ENCODE measurements at places on chromosomes 2 and 18. TPM values are rescaled to one million over a fixed set of nuclear protein-coding genes. Genes with fewer than 3 reads are reported as not detected.

DNA sequence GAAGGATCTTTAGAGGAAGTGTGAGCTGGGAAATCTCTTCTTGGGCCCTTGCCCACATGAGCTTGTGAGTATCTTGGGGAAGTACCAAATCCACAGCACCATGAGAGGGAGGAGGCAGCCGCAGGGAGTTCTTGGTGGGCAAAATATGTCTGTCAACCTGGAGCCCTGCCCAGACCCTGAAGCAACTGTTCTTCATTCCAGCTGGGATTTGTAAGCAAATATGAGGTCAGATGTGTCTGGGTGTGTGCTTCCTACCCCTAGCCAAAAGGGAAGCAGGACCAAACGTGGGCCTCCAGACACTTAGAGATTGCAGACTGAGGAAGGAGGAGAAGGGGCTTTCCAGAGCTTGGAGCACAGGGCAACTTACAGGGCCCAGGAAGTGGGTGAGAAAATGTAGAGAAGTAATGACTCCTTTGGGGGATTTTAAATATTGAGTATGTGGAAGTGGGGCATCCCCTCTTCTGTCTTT lies 41.9 kb downstream of the TMEM247 start:
- peak; percentile 83 for DNase-seq

GRCh38 chr18:24208270-24209035 lies 69.6 kb downstream of the CABYR start:
- DNase-seq = no peak

UNC80 gene
- total RNA-seq = not detected

- DNase-seq = no peak
Observed at GRCh38 chr2:197890168-197890567, 85.8 kb downstream of the PLCL1 start.

SPP2 gene
- total RNA-seq = not detected

IL1F10 gene
- total RNA-seq = not detected

HEATR5B gene
- total RNA-seq = 31.0 TPM

ZNF142 gene
- 18.6 TPM for total RNA-seq

GRCh38 chr2:138090330-138090729 lies 126.1 kb downstream of the HNMT start:
- DNase-seq = no peak

TXNDC2 gene
- total RNA-seq = not detected

- DNase-seq = no peak
Observed at GRCh38 chr2:2000018-2000723, 255.9 kb upstream of the PXDN start.

GRCh38 chr2:110991911-110992310 lies 128.8 kb upstream of the BCL2L11 start:
- no peak for DNase-seq

- no peak for DNase-seq
Observed at GRCh38 chr18:58285449-58286130, 241.6 kb downstream of the NEDD4L start.

GRCh38 chr2:173545364-173545763 lies 190.7 kb downstream of the CDCA7 start:
- DNase-seq = no peak

DNA sequence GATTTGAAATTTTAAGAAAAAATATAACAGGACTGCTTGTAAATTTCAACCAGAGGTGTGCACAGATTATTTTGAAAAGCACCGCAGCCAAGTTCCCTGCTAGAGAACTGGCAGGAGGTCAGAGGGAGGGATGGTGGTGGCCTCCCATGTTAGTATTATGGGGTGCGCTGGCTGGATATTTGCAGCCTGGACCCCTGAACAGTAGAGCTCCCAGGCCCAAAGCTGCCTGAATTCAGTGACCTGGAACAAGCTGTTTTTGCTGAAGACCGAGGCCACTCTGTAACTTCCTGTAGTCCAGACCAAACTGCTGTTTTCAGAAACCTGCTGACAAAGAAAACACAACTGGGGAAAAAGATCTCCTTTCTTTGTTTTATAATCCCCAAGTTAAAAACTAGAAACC lies 314.3 kb downstream of the TNS1 start:
- no peak for DNase-seq

GRCh38 chr2:176583607-176584006 lies 314.4 kb downstream of the MTX2 start:
- DNase-seq = no peak

FAM110C gene
- 2.9 TPM for total RNA-seq

RAB17 gene
- total RNA-seq = 2.4 TPM

- DNase-seq = no peak
Observed at GRCh38 chr2:221816566-221816965, 244.5 kb upstream of the EPHA4 start.

GRCh38 chr2:156779416-156780120 lies 343.4 kb downstream of the GPD2 start:
- DNase-seq = no peak

GRCh38 chr2:236485519-236485918 lies 84.1 kb upstream of the ACKR3 start:
- no peak for DNase-seq

- no peak for DNase-seq
Observed at GRCh38 chr2:233358335-233358734, 4.0 kb downstream of the DGKD start.

GRCh38 chr2:134590679-134591078 lies 128.1 kb downstream of the TMEM163 start:
- DNase-seq = no peak

GRCh38 chr2:172572981-172573380 lies 17.1 kb downstream of the PDK1 start:
- DNase-seq = no peak

GRCh38 chr2:38727661-38728060 lies 23.5 kb downstream of the SRSF7 start:
- no peak for DNase-seq

GRCh38 chr2:27501042-27501441 lies 4.4 kb downstream of the GCKR start:
- DNase-seq = no peak

ZNF519 gene
- 4.1 TPM for total RNA-seq

STEAP3 gene
- 12.9 TPM for total RNA-seq

TMEM247 gene
- total RNA-seq = not detected

MMADHC gene
- total RNA-seq = 110 TPM

ATP6V1C2 gene
- total RNA-seq = 1.9 TPM

- no peak for DNase-seq
Observed at GRCh38 chr2:231028889-231029288, 8.4 kb upstream of the C2orf72 start.

GRCh38 chr18:78981394-78981831 lies 1.8 kb downstream of the SALL3 start:
- no peak for DNase-seq

MAPRE3 gene
- 58.9 TPM for total RNA-seq

RND3 gene
- total RNA-seq = 22.1 TPM

SERPINB4 gene
- total RNA-seq = not detected

DNA sequence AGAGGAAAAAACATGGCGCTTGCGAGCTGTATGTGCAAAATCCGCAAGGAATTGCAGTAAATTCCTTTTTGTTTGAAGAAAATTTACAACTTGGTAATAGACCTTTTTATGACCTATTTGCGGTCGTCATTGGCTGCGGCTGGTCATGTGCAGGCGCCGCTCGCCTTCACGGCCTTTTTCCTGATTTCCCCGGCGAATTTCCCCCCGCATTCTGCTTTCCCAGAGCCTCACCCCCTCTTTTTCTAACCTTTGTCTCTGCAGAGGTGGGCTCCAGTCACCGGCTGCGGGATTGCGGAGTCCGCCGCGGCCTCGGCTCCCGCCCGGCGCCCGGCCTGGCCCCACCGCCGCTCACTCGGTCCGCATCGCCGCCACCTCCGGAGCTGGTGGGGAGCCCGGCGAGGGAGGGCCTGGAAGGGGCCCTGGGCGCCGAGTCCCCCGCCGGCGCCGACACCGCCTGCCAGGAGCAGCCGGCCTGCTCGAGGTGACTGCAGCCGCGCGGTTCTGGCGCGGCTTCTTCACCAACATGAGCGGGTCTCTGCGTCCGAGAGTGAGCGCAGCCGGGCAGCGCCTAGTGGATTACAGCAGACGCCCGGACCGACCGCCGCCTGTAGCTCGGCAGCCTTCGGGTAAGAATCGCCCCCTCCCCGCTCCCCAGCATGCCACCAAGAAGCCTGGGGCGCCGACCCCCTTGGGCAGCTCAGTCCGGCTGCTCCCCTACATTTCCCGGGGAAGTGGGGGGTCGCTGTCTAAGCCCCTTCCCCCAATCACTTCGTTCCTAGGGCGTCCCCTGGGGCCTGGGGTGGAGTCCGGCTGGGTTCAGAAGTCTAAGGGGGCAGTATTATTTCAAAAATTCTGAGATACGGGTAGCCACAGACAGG lies 7.1 kb downstream of the HOXD8 start:
- DNase-seq = no peak

- DNase-seq = no peak
Observed at GRCh38 chr18:41745166-41746049, 209.6 kb upstream of the PIK3C3 start.
